Spinal cord (tissue), 10 donors: ENCODE measurements at places on chromosomes 11 and 22. TPM values are rescaled to one million over a fixed set of nuclear protein-coding genes. Genes with fewer than 3 reads are reported as not detected.
A peak's percentile ranks its signal among the peaks of the same experiment; 100 is the strongest.

The SMTNL1 gene
- total RNA-seq: not detected

The SYT13 gene
- 78.4 TPM for total RNA-seq

The MS4A3 gene
- total RNA-seq: 29.5 TPM

The TENM4 gene
- 43.6 TPM for total RNA-seq

The B3GAT3 gene
- 26.6 TPM for total RNA-seq

The GALNT18 gene
- total RNA-seq: 15.6 TPM

The HBD gene
- total RNA-seq: 0.17 TPM

DNA sequence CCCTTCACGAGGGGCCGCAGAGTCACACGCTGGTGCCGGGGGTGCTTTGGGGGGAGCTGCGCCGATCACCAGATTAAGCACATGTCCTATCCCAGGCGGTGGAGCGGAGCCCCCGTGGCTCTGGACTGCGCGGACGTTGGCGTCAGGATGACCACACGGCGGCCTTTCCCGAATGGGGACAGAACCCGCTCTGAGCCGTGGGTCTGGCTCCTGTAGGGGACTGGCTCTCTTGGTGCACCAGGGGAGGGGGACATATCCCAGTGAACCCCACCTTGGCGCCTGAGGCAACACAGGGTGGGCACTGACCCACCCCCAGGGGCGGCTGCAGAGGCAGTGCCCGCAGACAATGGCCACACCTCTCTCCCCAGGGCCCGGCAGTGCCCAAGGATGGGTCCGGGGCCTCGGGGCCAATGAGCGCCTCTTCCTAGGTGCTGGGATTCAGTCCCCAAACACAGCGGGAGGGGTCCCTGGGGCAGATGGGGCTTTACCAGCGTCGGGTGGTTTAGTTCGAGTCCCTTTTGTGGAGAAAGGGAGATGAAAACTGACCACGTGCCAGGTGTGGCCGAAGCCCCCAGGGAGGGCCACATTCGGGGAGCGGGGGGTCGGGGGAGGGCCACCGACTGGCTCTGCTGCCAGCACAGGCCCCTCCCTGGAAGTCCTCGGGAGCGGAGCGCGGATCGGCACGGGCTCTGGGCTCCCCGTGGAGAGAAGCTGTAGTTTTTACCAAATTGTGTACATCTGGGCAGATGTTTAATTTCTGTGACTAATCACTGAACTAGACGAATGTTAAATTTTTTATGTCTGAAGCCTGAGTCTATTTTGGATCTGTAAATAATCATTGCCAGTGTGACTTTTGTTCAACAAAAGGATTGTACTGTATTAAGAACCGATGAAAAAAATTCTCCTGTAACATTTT lies 58.9 kb downstream of the GRAMD4 start:
- no peak for DNase-seq

GRCh38 chr22:39502789-39503409 lies 809 bp downstream of the MIEF1 start:
- DNase-seq: no peak

DNA sequence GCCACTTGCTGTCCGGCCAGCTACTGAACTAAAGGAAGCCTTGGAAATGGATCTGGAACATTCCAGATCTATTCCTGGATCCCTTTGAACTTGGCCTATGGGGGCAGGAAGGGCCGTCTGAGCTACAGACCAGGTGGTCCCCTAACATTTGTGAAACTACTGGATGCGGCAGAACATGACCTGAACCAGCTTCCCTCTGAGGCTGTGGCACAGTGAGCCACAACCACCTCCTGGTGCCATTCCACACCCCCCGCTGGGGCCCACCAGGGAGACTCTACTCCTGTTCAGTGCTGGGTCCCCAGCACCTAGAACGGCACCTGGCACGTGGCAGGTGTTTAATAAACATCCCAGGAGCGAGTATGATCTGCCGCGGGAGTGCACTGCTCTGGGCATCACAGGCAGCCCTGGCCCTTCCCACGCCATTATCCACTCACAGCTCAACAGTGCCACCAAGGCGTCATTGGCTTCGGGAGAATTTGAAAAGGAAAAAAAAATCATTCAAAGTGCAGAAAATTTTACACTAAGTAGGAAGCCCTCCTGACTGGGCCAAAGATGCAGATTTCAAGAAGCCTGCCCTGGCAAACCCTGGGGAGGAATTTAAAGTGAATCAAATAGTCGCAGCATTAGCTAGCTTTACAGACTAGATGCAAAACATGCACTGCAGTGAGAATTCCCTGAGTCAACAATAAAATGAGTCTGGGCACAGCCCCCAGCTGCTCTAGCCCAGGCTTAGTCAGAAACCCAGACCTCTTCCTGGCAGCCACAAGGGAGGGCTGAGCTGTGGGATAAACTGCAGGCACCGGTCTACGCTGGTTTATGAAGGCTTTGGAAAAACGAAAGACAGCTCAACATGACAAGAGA lies 14.3 kb upstream of the EFCAB6 start:
- no peak for DNase-seq

- DNase-seq: no peak
Measured at GRCh38 chr22:44759001-44759400, 6.6 kb downstream of the ARHGAP8 start.

DNA sequence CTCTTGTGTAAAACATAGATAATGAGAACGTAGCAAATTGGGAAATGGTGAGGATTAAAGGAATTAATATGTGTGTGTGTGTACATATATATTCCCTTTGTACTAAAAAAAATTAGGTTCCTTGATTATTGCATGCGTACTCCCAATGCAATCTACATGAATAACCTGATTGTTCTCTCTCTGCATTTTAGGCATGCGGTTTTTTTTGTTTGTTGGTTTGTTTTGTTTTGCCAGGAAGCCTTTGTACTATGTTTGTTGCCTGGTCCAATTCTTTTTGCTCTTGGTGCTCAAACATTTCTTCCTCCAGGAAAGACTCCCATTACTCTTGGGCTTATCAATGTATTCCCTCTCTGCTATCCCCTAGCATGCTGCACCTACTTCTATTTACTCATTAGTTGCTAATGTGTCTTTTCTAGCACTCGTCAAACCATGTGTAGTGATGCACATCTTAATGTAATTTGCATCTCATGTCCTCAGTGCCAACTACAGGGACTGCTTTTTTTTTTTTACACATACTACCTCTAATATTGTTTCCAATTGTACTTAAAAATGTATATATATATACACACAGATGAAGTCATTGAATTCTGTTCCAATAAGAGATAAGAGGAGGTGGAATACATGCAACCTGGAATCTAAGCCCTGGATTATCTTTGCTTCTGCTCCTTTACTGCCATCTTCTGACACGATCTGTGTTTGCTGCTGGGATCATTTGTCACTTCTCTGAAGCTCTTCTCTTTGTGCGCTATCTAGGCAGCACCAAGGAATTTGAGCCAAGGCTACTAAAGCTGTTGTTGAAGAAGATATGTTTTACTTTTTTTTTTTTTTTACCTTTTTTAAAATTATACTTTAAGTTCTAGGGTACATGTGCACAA lies 197.2 kb upstream of the ANO3 start:
- peak; percentile 20 for DNase-seq

DNA sequence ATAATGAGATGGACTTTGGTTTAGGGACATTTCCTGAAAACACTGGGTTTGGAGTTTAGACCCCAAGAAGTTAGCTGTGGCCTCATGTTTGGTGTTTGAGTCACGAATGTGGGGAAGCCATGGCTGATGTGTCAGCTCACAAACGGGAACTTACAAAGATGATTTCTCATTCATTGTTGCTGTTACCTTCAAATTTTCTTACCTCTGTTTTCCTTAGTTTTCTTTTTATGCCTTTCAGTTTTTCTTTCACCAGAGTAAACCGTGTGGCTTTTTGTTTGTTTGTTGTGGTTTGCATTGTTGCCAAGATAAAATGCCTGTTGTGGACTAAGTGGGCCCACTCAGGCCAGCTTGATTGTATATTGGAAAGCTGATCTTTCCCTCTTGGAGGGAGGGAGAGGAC lies 89.1 kb downstream of the SWAP70 start:
- DNase-seq: no peak

DNA sequence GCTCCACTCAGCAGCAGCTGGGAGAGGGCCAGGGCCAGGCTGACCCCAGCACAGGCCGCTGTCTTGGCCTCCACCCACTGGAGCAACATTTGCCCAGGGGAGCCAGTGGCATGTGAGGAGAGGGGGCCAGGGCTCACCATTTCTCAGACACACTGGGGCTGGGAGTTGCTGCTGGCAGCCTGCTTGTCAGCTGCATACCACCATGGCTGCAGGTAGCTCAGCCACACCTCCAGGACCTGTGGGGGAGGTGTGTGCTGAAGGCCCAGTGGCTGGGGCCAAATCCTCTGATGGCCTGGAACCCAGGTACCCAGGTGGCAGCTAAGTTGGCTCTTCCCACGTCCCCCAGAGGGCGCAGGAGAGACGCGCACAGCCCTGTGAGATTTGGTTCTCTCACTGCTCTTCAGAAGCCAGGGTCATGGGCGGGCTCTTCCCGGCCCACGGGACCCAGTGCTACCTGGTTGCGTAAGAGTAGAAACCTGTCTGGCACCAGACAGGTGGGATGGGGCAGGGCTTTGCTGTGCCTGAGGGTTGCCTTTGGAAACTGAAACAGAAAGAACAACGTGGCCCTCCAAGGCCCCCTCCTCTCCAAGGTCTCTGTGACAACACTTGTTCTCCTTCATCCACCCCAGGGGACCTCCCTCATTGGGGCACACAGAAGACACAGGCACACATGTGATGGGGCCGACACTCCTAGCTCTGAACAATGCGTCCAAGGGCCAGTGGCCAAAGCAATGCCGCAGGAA lies 98.8 kb downstream of the MED15 start:
- DNase-seq: peak; percentile 7
